ENCODE measurements at places on chromosomes 16 and 17.

- DNase-seq, result no peak
Measured at GRCh38 chr16:1972490-1972877, 631 bp downstream of the TBL3 start.

DNA sequence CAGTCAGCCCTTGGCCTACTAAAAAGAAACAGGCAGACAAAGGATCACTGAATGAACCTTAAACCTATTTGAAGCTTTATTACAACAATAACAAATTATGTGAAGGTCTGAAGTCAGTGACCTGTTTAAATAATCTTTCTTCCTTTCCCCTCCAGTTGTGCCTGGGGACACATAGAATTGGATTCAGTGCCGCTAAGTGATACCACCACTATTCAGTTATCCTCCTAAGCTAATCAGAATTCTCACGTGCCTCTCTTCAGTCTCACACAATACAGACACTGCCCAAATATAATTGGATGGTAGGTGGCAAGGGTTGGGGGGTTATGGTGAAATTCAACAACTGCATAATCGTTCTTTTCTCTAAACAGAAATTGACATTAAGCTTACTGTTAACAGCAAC lies 11.4 kb downstream of the TXNDC11 start:
- DNase-seq, result no peak

GRCh38 chr17:69348429-69348828 lies 21.5 kb upstream of the ABCA5 start:
- DNase-seq, result no peak

GRCh38 chr16:75443298-75443697 lies 10.0 kb upstream of the CFDP1 start:
- DNase-seq, result no peak

DNA sequence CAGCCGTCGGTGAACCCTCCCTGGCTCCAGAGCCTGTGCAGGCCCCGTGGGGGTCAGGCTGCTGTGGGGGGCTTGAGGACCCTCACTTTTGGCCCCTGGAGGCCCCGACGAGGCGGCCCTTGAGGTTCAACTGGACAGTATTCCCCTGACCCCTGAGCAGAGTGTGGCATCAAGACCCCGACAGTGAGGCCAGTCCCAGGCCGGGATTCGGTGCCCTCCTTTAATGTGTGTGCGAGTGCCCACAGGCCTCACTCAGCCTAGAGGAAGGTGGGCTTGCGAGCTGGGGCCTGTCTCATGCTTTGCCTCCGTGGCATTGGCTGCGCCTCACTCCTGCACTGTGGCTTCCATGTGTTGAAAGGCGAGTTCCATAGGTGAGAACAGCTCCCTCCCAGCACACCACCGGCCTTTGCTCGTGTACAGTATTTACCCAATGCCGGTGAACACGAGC lies 94.5 kb downstream of the METRNL start:
- DNase-seq, result no peak

- DNase-seq, result no peak
Measured at GRCh38 chr17:78007647-78008046, 49.1 kb downstream of the TNRC6C start.

GRCh38 chr16:85781695-85782370 lies 17.5 kb downstream of the EMC8 start:
- DNase-seq, result no peak

DNA sequence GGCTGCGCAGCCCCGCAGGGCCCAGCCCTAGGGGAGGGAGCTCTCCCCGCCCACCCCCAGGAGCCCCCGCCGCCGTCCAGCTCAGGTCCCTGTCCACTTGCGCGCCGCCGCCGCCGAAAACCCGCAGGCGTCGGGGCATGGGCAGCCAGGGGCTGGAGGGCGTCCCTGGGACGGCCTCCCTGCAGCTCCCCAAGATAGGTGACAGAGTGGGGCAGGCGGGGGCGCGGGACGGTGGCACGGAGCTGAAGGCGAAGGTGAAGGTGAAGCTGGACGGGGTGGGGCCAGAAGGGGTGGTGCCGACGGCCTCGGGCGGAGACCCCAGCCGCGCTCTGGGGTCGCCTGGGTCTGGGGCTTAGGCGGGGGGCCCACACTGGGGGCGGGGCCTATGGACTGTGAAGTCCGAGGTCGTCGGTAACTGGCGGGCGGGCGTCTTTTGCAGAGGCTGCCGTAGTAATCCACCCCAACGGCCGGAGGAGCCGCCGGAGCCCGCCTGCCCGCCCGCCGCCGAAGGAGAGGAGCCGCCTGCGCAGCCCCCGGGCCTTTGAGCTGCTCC lies 27.2 kb downstream of the SREBF1 start:
- no peak for DNase-seq

- DNase-seq, result no peak
Measured at GRCh38 chr16:84191466-84191865, 509 bp downstream of the ADAD2 start.

DNA sequence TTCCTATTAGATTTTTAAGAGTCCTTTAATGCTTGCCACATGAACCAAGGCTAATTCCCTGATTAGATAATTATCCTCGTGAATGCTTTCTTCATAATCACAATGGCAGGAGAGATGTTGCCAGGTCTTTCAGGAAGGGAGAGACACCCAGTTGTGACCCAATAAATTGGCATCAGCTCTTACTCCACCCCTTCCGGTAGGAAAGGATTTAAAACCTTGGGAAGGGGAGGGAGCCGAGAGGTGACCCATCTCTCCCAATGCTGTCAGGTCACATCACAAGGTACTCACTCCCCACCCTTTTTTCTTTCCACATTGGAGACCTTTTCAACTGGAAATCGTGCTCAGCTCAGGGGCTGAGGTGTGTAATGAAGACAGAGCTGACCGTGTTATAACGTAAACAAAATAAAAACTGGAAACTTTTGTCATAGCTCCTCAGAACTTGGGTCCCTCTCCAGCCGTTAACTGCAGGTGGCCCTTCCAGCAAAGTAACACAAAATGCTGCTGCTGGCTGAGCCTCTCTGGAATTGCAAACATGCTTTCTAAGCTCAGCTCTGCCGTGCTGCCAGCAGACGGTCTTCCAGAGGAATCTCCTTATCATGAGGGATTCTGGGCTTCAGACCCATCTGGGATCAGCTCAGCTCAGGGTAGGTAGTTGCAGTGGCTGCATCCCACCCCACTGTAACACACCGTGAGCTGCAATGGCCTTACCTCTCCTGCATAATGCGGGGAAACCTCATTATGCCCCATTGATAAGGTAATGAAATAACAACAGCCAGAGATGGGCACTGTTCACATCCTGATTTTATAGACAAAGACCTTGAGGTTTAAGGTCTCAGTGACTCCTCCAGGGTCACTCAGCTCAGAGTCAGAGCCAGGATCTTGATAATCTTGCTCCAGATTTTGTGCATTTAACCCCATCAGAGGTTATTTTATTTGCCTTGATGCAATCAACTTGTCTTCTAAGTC lies 15.6 kb downstream of the TMEM100 start:
- DNase-seq, result no peak

- peak; percentile 42 for DNase-seq
Measured at GRCh38 chr17:2398655-2399571, 1.9 kb downstream of the MNT start.

- no peak for DNase-seq
Measured at GRCh38 chr17:76565728-76566612, 19.7 kb downstream of the ST6GALNAC2 start.

DNA sequence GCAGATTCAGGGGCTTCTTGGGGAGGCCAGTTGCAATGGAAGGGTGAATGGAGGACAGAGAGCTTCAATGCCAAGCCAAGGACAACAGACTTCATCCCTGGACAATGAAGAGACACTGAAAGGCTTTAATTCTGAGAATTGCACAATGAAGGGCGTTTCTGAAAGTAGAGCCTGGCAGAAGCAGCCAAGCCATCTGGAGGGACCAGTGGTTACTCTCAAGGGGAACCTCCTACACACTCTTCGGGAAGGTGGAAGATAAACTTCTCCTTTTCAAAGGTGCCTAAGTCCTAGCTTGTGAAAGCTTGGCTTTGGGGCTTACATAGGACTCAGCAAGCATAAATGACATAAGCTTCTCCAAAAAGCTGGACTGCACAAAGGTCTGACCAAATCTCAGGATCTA lies 6.2 kb upstream of the CES1 start:
- DNase-seq, result no peak

DNA sequence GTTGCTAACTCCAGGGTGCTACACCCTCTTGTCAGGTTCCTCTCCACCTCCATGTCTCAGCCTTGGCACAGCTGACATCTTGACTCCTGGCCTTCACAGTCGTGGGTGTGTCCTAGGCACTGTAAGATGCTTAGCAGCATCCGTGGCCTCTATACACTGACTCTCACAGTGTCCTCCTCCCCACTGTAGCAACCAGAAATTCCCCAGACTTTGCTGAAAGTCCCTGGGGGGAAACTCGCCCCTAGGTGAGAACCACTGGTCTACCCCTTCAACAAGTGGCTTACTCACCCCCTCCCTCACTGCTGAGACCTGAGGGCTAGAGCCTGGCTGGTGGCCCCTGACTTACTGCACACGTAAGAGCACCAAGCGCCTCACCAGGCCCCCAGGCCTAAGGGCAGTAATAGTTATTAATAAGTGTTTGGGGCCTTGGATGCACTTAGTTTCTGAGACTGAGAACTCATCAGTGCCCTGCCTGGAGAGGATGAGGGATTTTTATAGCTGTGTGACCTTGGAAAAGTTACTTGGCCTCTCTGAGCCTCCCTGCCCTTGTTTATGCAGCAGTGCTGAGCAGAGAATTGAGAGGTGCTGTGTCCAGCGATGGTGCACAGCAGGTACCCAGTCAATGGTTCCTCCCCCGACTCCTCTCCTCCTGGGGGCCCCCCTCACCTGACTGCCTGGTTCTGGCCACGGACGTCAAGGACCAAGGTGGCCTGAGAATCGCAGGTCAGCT lies 67.1 kb downstream of the RMI2 start:
- no peak for DNase-seq

DNA sequence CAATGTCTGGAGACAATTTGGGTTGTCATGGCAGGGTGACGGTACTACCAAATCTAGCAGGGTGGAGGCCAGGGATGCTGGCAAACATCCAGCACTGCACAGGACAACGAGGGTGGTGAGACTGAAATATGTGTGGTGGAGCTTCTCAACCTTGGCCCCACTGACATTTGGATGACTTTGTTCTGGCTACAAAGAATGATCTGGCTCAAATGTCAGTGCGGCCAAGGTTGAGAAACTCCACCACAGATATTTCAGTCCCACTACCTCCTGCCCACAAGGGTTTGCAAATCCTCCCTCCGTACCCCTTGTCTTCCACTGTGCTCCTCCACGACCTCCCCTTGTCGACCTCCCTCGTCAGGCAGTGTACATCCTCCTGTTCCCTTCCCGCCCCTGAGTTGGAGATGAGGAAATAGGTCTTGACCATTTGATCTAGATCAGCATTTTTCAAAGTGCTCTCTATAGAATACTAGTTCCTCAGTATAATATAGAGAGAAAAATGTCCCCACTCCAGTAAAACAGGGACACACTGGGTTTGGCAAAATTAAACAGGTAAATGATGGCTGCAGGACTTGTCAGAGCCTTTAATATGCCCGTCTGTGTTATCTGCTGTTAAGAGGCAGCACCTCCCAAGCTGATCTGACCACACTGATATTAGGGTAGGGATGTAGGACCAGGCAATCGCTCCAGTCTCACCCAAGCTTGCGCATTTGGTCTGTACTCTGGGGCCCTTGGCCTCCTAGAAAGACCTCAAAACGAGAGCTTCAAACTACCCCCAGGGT lies 6.8 kb downstream of the OSGIN1 start:
- no peak for DNase-seq

GRCh38 chr16:4123616-4124300 lies 7.5 kb upstream of the ADCY9 start:
- no peak for DNase-seq

- no peak for DNase-seq
Measured at GRCh38 chr16:87288753-87289362, 28.3 kb downstream of the C16orf95 start.

DNA sequence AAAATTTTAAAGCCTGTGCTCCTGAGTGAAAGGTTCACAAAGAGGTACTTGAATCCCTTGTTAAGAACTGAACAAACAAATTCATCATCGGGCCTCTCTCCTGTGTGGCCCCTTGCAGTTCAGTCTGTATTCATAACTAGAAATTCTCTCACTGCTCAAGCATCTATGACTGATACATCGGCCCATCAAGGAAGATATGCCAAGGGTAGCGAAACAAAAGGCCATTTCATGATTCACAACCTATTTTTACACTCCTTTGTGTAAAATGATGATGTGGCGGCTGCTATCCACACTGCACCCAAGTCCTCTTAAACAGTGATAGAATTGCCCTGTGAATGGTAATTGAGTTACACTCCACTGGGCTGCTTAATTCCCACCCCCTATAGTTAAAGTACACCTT lies 204.6 kb downstream of the STX8 start:
- DNase-seq, result no peak

- DNase-seq, result peak; percentile 69
Measured at GRCh38 chr17:28725660-28726225, 290 bp downstream of the TLCD1 start.

GRCh38 chr17:61135782-61136181 lies 263.9 kb upstream of the TBX2 start:
- DNase-seq, result no peak

DNA sequence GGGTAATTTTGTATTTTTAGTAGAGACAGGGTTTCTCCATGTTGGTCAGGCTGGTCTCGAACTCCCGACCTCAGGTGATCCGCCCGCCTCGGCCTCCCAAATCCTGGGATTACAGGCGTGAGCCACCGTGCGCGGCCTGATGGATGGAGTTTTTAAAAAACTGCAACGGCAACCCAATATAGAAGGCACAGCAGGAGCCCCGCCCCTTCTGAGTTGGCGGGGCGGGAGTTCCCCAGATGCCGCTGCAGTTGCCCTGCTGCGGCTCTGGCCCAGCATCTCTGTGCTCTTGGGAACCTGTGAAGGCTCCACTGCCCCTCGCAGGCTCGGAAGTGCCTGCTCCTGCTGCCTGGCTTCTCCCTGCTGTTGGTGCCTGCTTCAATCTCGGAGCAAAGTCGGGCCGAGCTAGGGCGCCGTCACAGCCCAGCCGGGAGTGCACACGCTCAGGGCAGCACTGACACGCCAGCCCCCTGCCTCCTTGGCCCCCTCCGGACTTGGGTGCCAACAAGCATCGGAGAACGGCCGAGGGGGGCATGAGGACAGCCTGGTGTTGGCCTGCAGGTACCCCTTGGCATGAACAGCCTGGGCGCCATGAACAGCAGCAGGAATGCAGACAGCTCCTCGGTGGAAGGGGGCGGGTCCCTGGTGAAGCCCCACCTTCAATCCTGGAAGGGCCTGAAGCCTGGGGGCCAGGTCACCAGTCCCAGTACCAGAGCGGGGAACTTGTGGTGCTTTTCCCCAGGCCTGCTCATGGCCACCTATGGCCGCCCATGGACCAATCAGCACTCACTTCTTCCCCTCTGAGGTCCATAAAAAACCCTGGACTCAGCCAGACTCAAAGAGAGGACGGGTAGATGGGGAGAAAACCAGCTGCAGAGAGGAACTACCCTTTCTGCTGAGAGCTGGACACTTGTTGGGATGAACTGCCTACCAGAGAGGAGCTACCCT lies 2.3 kb upstream of the NT5M start:
- DNase-seq, result peak; percentile 41

GRCh38 chr16:17063201-17064139 lies 407.3 kb downstream of the XYLT1 start:
- no peak for DNase-seq
